ENCODE measurements at places on chromosomes 7 and 10.

GRCh38 chr7:96089511-96089910, 232.4 kb downstream of the SLC25A13 start:
- DNase-seq, result no peak

DNA sequence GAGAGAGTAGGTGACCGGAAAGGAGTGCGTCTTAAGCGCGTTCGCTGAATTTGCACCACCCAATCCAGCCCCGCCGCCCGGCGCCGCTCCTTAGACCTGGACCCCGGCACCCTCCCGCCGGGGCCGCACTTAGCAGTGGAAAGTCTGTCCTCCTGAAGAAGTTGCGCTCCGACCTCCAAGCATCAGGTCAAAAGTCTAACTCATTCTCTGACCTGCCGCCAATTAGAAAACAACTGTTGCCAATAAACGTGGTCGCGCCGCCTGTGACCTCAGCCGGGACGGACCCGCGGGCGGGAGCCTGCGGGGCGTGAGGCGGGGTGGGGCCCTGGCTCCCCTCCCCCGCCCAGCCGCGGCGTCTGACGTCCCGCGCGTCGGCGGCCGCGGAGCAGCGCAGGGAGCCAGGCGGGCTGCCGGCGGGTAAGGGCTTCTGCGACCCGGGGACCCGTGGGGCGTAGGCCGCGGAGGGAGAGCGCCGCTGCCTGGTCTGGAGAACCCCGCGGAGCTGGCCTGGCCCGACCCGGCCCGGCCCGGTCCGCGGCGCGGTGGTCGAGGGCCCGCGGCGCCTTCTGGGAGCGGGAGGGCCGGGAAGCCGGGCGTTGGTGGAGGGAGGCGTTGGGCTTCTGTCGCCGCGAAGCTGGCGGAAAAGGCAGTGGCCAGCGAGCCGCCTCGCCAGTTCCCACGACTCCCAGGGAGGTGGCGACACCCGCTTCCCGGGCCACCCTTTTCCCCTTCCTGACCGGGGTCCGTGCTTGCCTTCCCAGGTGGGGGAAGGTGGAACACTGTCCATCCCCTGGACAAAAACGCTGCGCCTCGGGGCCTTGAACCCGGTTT, at the start of gene BCAP29:
Gene BCAP29, plus strand, starts transcription at position 362 of the 831 bp plus-strand sequence. CDS start 527 bp downstream, outside the sequence.
- no peak for DNase-seq

- no peak for DNase-seq
Measured at GRCh38 chr7:46589286-46589685, 668.2 kb upstream of the IGFBP3 start.

DNA sequence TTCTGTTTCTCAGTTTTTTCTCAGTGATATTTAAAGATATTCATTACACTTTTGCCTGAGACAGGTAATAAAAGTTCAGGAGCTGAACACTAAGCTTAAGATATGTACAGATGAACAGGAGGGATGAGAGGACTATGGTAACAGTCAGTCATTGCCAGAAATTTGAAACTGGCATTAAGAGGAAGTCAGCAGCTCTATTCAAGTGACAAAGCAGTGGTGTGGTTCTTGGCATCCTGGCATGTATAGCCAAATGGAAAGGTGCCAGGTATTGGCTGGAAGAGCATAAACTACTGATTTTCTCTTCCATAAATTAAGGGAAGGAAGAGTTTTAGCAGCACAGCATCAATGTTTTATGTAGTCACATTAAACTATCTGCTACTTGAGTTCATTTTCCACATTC, 22.7 kb downstream of the HOXA1 start:
- DNase-seq, result no peak

GRCh38 chr10:69494626-69495558, 43.6 kb downstream of the TSPAN15 start:
- no peak for DNase-seq

- DNase-seq, result no peak
Measured at GRCh38 chr10:132960631-132961419, 18.5 kb upstream of the CFAP46 start.

GRCh38 chr10:44662051-44662450, 249.1 kb upstream of the TMEM72 start:
- no peak for DNase-seq

DNA sequence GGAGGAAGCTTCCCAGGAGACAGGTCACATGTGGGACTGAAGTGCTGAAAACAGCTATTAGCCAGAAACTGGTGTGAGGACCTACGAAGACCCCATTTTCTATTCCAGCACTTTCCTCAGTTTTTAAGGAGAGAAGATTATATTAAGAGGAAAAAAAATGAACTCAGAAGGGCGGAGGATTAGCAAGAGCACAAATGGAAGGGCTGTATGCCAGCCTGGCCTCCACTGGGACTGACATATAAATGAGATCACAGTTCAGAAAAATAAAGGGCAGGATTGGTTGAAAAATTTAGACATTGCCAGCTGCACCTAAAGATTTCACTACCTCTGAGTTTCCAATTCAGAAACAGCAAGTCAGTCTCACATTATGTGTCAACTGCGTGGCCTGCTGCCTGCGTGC, 53.0 kb downstream of the GSDME start:
- DNase-seq, result no peak

DNA sequence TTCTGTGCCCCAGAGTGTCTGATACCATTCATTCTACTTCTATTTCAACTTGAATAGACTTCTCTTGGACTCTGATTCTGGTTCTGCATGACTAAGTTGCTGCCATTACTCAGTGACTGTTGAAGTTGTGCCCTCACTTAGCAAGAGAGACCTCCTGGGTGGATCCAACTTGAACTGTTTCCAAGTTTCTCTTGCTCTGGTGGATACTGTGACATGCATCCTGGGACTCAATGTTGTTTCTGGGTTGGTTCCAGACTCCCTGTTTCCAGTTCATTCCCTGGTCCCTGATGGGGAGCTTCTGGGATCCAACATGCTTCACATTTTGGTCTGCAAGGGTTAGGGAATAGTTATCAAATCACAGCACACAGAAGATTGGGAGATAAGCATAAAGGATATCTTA, 26.2 kb upstream of the PRPF18 start:
- no peak for DNase-seq

DNA sequence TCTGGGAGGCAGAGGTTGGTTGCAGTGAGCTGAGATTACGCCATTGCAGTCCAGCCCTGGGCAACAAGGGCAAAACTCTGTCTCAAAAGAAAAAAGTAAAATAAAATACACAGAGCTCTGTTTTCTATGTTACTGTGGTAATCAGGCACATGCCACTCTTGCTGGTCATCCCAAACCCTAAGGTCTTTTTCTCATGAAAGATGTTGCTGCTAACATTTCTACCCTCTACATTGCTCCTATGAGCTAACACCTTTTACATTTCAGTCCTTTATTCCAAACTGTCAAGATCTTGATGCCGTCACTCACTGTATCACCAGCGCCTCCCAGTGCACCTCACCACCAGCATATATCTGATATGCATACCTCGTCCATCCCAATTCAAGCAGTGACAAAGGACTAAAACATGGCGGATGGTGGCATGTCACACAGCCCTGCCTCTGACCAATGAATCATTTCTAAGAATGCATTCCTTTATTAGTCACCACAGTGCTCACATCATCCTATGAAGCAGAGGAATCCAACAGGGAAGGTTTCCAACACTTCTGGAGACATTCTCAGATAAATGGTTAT, 4.3 kb downstream of the DAGLB start:
- DNase-seq, result peak; percentile 84

- no peak for DNase-seq
Measured at GRCh38 chr10:50961297-50961696, 75.9 kb upstream of the A1CF start.

DNA sequence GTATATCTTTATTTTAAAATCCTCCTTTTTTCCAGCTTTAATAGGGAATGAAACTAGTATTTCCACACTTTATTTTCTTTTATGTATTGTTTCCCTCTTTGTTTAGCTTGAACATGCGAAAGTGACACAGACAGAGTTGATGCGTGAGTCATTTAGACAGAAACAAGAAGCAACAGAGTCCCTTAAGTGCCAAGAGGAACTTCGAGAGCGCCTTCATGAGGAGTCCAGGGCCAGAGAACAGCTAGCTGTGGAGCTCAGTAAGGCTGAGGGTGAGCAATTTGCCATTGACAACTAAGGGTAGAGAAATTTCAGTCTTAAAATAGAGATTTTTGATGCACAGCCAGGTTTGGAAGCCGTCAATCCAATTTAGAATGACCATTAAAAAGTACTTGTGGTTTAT, 73.1 kb downstream of the CYP51A1 start:
- no peak for DNase-seq

- DNase-seq, result no peak
Measured at GRCh38 chr7:105512415-105512814, 9.7 kb downstream of the PUS7 start.

GRCh38 chr10:117661316-117661715, 118.8 kb downstream of the EMX2 start:
- no peak for DNase-seq

DNA sequence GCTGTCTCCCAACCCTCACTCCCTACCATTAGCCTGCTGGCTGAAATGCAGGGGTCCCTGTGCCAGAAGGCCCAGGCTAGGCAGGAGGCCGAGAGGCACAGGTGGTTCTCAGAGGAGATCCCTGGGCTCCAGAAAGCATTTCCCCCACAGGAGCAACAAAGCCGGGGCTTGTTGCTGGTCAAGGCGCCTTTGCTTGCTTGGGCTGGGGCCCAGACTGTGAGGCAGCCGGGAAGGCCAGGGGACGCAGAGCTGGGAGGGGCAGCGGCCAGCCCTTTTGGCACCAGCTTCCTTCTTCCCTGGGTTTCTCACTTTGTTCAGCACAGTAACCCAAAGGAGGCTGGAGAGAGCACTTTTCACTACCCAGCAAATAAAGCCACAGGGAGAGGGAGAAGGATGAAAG, 48.6 kb downstream of the FBXW4 start:
- DNase-seq, result no peak

- no peak for DNase-seq
Measured at GRCh38 chr7:29598613-29599012, 35.0 kb downstream of the PRR15 start.

DNA sequence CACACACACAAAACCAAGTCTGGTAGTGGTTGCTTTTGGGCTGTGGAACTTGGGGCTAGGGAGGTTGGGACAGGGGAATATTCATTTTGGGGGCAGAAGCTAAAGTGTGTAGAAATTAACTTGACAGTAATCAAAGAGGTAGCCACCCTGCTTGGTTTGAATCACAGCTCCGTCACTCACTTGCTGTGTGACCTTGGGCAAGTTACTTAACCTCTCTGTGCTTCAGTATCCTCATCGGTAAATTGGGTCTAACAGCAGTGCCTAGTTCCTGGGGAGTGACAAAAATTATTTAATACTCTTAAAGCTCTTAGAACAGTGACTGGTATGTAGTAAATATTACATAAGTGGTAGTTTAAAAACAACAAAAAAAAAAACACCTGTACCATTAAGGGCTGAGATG, 489.8 kb downstream of the SDK1 start:
- DNase-seq, result no peak

- no peak for DNase-seq
Measured at GRCh38 chr7:136533732-136534131, 334.7 kb upstream of the CHRM2 start.

GRCh38 chr10:34314457-34314856, 500.6 kb downstream of the PARD3 start:
- no peak for DNase-seq

- no peak for DNase-seq
Measured at GRCh38 chr10:48343106-48343505, 36.6 kb downstream of the MAPK8 start.

- DNase-seq, result no peak
Measured at GRCh38 chr10:125203186-125203800, 42.9 kb upstream of the CTBP2 start.

- no peak for DNase-seq
Measured at GRCh38 chr7:24972166-24972477, 7.9 kb downstream of the OSBPL3 start.

- DNase-seq, result peak; percentile 4
Measured at GRCh38 chr10:118238573-118239235, 103.4 kb downstream of the FAM204A start.

- no peak for DNase-seq
Measured at GRCh38 chr7:41711283-41712064, 8.6 kb upstream of the INHBA start.

- DNase-seq, result no peak
Measured at GRCh38 chr10:130202984-130203621, 66.9 kb downstream of the GLRX3 start.

DNA sequence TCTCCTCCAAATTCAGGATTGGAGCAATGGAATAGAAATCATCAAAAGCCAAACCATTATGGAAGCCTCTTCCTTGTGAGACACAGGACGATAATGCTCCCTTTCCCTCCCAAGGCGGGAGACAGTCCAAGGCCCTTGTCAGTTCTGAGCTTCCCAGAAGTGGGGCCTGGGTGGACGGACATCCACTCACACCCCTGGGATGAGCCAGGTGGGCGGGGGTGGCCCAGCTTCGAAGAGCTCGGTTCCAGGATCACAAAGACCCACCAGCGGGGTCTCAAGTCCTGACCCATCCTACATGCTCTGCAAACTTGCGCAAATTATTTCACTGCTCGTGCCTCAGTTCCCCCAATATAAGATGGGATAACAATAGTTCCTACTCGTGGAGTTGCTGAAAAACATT, 10.1 kb upstream of the FOXL3 start:
- DNase-seq, result no peak

- DNase-seq, result peak; percentile 54
Measured at GRCh38 chr7:40673285-40673684, 538.5 kb downstream of the SUGCT start.

DNA sequence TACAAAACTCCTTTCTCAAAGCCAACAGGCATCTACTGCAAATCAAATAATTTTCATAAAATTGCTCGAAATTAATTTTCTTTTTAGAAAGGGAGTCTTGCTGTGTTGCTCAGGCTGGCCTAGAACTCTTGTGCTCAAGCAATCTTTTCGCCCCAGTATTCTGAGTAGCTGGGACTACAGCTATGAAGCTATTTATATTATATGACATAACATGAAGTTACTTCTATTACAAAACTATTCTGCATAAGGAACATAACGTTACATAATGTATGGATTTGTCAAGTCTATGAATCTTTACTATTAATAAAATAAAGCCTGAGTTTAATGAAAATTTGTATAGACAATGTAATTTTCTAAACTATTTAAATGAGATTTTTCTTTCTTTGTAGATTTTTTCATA, 415.0 kb downstream of the PARD3 start:
- no peak for DNase-seq

GRCh38 chr7:29639886-29640595, 76.4 kb downstream of the PRR15 start:
- DNase-seq, result no peak

DNA sequence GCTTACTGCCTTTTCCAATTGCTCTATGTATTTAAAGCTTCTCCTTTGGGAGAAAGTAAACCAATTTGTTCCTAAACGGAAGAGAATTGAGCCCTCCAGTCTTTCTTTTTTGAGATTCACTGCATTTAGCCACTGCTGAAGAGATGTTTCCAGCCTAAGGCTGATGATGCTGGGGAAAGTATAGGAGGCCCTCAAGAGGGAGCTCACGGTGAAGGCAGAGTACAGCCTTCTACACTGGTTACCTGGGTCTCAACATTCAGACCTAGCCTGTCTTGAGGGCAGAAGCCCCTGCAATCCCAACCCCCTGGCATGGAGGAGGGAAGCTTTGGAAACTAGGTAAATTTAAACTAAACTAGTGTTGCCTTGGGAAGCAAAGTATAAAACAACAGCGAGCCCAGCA, 316.7 kb upstream of the TPK1 start:
- no peak for DNase-seq

GRCh38 chr10:37865264-37865663, 7.9 kb upstream of the ZNF248 start:
- no peak for DNase-seq

- no peak for DNase-seq
Measured at GRCh38 chr10:34494012-34494411, 321.1 kb downstream of the PARD3 start.

- DNase-seq, result peak; percentile 63
Measured at GRCh38 chr10:126049759-126050700, 153.7 kb downstream of the FANK1 start.

All from BJ (cell line).